Activated CD4-positive, alpha-beta memory T cell treated with anti-CD3 and anti-CD28 coated beads for 36 hours (primary cell): ENCODE measurements at places on chromosomes 11 and 22.

DNA sequence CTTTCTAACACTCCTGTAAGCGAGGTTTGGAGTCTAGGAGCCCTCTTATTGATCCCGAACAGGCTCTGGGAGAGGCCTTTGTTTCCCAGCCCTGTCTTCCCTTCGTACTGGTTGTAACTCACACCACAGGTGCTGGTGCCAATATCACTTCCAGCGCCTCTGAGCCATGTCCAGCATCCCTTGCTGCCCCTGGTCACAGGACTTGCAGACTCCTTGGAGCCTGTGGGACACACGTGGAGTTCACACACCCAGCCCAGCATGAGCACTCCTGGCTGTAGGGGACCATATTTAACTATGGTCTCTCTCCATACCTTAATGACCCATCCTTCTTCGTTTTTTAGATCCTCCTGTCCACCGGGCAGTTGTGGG lies 2.2 kb downstream of the ZBTB16 start:
- no peak for DNase-seq

DNA sequence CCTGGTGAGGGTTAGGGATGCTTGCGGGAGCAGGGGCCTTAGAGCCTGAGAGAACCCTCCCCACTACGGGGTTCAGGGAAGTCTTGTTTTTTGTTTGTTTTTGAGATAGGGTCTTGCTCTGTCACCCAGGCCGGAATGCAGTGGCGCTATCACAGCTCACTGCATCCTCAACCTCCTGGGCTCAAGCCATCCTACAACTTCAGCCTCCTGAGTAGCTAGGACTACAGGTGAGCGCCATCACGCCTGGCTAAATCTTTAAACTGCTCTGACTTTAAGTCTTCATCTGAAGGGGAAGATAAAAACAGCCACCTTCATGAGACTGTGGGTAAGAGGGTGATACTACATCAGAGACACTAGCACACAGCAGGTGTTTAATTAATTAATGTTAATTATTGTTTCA lies 28.5 kb downstream of the SERPIND1 start:
- DNase-seq: no peak

GRCh38 chr22:49726022-49726681 lies 101.5 kb downstream of the BRD1 start:
- no peak for DNase-seq

DNA sequence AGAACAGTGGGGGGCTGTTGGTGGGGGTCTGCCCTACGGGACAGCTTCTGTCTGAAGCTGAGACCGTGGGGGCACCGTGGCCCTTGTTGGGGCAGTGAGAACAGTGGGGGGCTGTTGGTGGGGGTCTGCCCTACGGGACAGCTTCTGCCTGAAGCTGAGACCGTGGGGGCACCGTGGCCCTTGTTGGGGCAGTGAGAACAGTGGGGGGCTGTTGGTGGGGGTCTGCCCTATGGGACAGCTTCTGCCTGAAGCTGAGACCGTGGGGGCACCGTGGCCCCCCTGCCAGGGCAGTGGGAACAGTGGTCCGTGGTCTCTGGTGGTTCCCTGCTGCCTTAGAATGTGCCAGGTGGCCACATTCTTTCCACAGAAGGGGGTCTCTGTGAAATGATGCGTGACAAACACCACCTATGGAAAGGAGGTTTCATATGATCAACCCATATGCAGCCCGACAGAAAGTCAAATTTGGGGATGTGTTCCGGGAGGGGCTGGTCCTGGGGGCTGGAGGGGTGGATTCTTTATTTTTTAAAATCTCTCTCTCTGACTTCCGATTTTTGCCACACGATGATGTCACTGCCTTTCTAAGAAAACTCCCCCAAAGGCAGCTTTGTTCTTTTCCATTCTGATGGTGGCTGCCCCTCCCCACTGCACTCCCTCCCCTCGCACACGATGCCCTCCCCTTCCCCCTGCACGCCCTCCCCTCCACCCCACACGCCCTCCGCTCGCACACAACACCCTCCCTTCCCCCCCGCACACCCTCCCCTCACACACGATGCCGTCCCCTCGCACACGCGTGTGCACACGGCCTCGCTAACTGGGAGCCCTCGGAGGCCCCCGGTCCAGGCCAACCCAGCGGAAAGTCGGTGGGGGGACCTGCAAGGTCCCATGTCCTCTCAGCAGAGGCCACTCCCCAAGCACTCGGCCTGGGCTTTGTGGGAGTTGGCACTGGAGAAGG lies 1186.5 kb downstream of the BRD1 start:
- no peak for DNase-seq

DNA sequence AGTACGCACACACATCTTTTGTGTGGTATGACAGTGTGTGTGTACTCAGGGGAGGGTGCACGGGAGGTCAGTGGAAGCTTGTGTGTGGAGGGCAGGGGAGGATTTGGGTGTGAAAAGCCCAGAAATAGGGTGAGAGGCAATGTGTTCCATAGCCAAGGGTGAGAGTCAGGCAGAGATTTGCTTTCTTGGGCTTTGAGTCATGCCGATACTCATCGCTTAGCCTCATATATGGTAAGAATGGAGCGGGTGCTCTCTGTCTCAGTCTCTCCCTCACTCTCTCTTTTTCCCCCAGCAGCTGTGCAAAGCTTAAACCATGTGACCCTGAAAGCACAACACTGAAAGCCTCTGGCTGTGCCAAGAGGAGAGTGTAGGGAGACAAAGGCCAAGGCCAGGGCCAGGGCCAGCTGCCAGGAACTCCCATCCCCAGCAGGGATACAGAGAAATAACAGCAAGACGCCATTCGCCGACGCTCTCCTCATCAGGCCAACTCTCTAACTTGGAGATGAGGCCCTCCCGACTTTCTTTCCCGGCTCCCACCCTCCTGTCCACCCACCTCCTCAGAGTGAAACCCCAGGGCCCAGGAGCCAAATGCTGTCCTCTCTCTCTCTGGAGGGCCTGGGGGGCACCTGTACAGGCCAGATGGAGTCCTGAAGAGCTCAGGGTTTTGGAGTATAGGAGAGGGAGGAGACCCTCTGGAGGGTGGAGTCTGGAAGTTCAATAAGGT lies 20.3 kb upstream of the MICAL3 start:
- DNase-seq: no peak

DNA sequence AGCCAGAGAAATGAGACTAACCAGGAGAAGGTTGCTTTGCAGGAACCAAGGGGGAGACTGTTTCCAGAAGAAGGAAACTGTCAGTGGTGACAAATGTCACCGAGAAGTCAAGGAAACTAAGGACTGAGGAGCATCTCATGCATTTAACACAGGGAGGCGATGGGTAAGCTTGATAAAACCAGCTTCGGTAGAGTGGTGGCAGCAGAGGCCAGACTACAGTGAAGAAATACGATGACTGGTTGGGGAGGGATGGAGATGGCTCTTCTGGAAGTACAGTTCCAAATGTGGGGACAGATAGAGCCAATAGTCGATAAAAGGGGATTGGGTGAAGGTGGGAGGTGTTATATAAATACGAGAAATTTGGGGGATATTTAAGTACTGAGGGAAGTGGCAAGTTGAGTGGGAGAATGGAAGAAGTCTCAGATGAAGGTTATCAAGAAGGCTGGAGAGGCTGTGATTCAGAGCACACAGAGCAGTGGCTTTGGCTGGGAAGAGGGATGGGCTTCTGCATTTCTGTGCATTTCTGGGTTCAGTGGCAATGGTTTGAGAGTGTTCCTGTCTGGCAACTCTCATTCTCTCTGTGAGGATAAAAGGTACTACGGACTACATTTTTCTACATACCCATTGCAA lies 29.2 kb downstream of the SC5D start:
- peak; percentile 61 for DNase-seq

GRCh38 chr22:37862570-37863325 lies 13.5 kb downstream of the EIF3L start:
- no peak for DNase-seq

DNA sequence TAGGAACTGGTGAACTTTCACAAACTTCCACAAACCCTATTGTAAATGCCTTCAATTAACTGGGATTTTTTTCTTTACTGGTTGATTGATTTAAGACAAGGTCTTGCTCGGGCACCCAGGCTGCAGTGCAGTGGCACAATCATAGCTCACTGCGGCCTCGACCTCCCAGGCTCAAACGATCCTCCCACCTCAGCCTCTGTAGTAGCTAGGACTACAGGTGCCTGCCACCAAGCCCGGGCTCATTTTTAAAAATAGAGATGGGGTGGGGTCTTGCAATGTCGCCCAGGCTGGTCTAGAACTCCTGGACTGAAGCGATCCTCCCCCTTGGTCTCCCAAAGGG lies 35.7 kb upstream of the POLA2 start:
- no peak for DNase-seq

GRCh38 chr22:24972369-24972768 lies 19.9 kb downstream of the KIAA1671 start:
- DNase-seq: no peak

DNA sequence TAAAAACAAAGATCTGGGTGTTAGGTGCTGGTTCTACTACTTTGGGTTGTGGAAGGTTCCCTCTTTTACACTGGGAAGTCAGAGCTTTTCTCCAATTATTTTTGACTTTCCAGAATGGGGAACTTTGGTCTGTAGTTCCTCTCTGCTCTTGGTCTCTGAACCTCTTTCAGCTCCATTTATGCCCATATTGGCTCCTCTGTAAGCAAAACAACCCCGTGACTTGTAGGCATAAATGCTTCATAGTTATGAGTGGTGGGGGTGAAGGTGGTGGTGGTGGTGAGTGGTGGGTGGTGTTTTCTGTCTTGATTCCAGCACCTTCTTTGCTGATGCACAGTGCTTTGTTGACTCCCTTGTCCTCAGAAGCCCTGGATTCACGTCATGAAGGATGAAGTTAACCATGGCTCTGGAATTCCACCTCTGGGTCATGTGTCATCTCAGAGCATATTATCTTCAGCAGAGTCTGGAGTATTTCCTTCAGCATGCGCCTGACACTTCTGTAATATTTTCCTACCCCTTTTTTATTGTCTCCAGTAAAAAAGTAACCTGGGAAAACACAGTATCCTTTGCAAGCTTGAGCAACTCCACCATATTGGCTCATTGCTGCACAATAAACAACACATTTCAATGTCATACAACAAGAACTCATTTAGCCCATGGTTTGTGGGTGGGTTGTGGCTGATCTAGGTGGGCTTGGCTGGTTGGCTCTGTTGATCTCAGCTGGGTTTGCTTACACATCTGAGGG lies 24.1 kb upstream of the GRK3 start:
- no peak for DNase-seq

GRCh38 chr22:43148581-43148980 lies 2.8 kb upstream of the TSPO start:
- DNase-seq: no peak

GRCh38 chr11:77063861-77064260 lies 2.9 kb upstream of the CAPN5 start:
- DNase-seq: no peak

- DNase-seq: no peak
Measured at GRCh38 chr11:46534711-46535110, 59.1 kb downstream of the AMBRA1 start.

DNA sequence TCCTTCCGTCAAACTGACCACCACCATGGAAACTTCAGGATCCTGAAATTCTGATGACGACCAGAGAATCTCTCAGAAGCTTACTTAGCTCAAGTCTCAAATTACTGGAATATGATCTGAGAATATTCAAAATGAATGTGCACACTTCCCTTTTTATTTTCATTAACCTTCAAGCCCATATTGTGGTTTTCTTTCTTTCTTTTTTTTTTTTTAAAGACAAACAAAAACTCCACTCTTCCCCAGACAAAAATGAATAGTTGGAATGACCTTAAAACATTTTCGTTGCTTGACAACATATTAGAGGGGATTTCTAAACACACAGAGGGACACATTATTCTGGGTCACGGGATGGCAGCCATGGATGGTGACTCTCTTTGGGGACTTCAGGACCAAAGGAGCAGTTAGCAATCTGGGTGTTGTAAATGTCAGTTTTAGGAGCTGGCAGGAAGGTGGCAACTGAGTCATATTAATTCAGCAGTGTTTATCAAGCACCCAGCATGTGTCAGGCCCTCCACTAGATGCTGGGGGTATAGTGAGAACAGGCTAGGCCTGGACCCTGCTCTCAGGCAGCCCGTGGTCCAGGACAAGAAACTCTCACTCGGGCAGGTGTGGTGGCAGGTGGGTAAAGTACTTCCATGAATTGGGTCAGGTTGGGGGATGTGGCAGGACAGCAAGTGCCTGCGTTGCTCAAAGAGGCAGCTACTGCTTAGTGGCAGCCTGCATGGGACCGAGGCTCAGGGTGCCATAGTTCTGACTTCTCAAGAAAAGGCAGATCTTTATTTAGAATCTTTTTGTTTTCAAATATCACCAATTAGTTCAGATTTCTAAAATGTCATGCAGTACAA lies 126.1 kb downstream of the HIPK3 start:
- DNase-seq: no peak

- no peak for DNase-seq
Measured at GRCh38 chr11:45212566-45213315, 66.3 kb downstream of the PRDM11 start.

GRCh38 chr11:72075109-72075508 lies 5.2 kb downstream of the NUMA1 start:
- DNase-seq: no peak

DNA sequence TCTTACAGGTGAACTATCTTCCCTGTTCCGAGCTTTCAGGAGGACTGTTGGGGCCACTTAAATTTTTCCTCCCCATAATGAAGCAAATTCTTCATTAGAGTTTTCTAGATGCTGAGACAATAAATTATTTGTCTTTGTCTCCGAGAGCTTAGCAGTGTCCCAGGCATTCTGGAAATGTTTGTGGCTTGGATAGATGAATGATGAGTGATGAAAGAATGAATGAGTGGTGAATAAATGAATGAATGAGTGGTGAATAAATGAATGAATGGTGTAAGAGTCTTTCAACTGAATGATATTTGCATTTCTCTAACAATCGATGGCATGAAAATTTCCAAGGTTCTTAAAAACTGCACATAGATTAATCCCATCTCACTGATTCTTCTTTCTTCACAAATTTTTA lies 52.8 kb downstream of the AHNAK start:
- DNase-seq: no peak

GRCh38 chr22:26778372-26778771 lies 121.0 kb downstream of the MIAT start:
- no peak for DNase-seq

- peak; percentile 39 for DNase-seq
Measured at GRCh38 chr22:26172389-26172990, 3.2 kb downstream of the SEZ6L start.

DNA sequence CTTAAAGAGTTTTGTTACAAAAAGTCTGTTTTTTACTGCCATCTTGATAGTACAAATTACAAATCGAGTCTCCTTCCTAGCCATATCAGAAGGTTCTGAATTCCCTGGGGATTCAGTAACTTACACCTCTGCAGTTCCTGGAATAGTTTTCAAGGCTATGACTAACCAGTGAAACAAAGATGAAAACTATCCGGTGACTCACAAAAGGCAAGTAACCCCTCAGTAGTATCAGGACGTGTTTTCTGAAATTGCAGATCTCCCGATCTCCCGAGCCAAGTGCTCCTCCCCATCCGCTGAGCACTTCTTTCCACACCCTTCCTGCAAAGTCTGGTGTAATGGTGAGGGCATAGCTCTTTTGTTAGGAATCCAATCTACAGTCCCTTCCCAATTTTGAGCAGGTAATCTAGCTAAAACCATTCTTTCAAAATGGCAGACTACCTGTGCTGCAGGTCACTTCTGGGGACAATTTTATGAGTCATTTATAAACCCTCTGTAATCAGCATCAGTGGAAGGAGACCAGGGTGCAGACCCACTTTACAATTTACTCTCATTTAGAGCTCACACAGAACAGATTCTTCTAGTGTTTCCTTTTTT lies 7.7 kb downstream of the E2F8 start:
- no peak for DNase-seq
